ENCODE measurements at places on chromosomes 5 and 9.

DNA sequence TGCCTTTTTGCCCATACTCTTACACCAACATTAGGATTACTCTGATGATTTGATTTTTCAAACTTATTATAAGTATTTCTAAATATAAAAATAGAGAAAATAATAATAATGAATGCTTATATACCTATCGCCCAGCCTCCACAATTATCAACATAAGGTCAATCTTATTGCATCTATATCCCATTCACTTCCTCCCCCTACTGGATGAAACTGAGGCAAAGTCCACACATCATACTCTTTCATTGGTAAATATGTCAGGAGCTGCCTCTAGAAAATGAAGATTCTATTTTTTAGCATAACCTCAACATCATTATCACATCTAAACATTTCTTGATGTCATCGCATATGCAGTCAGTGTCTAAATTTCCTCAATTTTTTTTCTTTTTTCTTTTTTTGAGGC lies 44.3 kb downstream of the SH3RF2 start:
- no peak for DNase-seq

- no peak for DNase-seq
These were observed 34.8 kb downstream of the HTR4 start for GRCh38 chr5:148619484-148619883.

DNA sequence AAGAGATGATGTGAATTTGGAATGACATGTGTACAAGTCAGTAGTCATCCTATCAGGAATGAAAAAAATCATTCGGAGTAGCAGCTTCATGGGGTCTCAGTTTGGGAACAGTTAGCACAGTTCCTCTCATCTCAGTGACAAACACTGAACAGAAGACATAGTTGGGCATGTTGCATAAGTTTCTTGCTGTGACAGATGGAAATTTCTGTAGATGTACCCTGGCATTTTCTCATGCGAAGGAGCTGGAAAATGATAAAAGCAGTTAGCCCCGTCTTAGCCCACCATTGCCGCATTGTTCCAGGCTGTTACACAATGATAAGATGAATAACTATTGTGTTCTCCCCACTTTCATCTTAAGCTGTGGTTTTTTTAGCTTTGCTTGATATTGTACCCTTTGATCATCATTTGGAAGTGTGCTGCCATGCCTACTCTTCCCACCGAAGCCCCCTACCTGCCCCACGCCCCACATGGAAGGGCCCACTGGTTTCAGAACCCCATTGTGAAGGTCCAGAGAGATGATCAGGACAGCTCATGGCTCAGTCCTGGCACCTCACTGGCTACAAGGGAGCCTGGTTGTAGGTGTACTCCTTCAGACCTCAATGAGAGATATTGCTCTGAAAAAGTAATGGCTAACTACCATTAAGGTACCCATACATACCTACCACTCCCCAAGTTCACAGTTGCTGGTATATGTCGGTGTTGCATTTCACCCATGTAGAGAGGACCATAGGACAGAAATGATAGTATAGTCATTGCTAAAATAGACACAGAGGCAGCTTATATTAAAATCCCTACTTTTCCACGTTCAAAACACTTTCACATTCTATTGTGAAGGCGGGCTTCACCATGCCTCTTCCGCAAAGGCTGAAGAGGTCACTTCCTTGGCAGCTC lies 38.8 kb downstream of the SFXN1 start:
- DNase-seq, result no peak

DNA sequence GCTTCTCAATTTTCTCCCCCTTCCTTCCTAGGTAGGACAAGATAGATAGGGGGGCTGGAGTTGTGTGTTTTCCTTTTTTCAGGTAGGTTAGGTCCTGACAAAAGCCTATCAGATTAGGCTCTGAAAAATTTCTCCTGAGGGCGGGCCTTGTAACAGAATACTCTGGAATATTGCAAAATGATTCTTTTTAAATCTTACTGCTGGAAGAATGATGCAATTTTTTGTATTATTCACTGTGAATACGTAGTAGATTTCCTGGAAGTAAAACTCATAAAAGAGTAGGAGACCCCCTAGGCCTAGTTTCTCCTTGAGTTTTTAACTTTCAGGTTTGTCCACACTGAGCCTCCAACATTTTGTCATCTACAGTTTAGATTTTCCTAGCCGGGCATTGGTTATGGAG lies 1701.8 kb downstream of the EFNA5 start:
- no peak for DNase-seq

GRCh38 chr9:3916411-3916810 lies 383.5 kb downstream of the GLIS3 start:
- no peak for DNase-seq

GRCh38 chr5:180046656-180047055 lies 24.9 kb downstream of the RNF130 start:
- no peak for DNase-seq

- DNase-seq, result no peak
These were observed 360.1 kb downstream of the KDM4C start for GRCh38 chr9:7117676-7118561.

Data from activated gamma-delta T cell treated with anti-CD3 and anti-CD28 coated beads, Interleukin-2, amount 50 U/mL, for 16 hours (primary cell).